H1 (cell line): ENCODE measurements at places on chromosomes 1 and 21.

GRCh38 chr21:20377250-20377649 is 621.0 kb upstream of the NCAM2 start:
- DNase-seq, result no peak

GRCh38 chr1:15657021-15657420 is 27.1 kb upstream of the PLEKHM2 start:
- DNase-seq, result no peak

DNA sequence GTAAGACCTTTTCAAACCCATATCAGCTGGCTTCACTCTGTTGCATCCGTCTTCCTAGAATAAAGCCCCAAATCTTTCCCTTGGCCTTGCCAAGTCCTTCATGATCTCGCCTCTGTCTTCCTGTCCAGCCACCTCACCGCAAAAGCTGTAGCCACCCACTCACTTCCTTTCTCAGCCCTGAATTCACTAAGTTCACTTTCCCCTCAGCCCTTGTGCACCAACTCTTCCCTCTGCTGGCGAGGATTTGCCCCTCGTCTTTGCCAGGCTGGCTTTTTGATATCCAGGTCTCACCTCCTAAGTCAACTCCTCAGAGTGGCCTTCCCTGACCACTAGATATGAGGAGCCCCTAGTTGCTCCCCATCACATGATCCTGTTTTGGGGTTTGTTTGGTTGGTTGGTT is 3.9 kb upstream of the COL16A1 start:
- DNase-seq, result no peak

- no peak for DNase-seq
Measured at GRCh38 chr21:30354308-30355005, 6.1 kb upstream of the KRTAP23-1 start.

- DNase-seq, result no peak
Measured at GRCh38 chr1:204498981-204499380, 4.4 kb upstream of the PIK3C2B start.

GRCh38 chr1:236066828-236067386 is 2.0 kb upstream of the NID1 start:
- DNase-seq, result no peak

DNA sequence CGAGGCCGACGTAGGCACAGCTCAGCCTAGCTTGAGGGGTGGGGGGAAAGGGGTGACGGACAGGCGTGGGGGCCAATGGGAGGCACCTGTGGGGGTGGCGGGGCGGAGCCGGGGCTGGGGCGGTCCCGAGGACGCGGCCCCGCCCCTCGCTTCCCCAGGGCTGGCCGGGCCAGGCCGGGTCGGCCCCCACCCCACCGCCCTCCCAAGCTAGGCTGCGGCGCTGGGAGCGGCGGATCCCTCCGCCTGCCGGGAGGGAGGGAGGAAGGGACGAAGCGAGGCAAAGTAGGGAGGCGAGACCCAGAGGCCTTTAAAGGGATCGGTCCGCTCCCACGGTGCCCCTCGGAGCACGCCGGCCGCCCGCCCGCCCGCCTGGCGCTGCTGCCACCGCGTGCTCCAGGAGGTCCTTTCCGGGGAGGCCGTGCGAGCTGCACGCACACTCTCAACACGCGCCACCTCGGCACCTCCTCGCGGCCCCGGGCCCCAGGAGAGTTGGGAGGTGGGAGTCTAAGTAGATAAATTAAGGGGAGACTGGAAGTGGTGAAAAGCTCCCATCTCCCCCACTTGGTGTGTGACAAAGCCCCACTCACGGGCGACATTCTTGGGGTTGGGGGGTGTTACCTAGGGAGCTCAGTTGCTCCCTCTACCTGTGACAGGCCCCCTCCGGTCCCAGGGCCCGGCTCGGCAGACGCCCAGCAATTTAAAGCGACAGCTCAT is 375 bp upstream of the MEF2D start:
- peak; percentile 96 for DNase-seq

DNA sequence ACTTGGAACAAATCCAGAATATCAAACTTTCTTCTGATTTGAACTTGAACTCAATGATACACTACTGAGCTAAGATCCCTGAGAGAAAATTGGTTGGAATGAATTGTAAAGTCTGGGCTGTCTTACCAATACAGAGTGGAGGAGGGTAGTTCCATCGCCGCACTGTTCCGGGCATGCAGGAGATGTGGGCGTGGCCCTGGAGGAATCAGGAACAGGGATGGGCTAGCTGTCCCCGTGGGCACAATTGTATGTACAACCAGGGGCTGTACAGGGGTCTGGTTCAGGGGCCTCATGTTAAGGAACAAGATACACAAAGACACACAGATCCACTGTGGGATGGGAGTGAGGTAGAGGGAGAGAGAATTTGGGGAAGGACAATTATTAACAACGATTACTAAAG is 144.3 kb downstream of the ZSCAN20 start:
- no peak for DNase-seq

DNA sequence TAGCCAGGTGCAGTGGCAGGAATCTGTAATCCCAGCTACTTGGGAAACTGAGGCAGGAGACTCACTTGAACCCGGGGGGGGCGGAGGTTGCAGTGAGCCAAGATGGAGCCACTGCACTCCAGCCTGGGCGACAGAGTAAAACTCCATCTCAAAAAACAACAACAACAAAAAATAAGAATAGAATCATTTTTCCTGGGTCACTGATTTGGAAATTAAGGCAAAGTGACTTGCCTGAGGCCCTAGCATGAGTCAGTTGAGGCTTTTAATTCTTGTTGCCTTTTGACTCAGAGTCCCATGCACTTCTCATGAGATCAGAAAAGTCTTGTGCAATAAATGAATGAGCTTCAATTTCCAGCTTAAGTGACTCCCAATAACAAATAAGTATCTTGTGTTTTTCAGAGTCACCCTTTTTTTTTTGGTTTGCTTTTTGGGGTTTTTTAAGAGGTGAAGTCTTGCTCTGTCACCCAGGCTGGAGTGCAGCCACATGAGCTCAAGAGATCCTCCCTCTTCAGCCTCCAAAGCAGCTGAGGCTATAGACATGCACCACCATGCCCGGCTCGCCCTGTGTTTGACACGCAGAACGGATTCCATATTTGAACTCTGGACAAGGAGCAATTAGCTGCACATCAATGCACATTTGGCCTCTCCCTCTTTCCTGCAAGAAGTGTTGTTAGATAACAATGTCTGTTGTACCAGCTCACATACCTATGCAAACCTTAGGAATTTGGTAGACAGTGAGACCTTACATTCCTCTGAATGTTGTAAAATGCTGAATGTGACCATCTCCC is 3.4 kb upstream of the PLEKHM2 start:
- DNase-seq, result no peak

- DNase-seq, result no peak
Measured at GRCh38 chr21:17783481-17784179, 35.5 kb downstream of the C21orf91 start.

- no peak for DNase-seq
Measured at GRCh38 chr1:110671361-110671760, 3.4 kb downstream of the KCNA3 start.

DNA sequence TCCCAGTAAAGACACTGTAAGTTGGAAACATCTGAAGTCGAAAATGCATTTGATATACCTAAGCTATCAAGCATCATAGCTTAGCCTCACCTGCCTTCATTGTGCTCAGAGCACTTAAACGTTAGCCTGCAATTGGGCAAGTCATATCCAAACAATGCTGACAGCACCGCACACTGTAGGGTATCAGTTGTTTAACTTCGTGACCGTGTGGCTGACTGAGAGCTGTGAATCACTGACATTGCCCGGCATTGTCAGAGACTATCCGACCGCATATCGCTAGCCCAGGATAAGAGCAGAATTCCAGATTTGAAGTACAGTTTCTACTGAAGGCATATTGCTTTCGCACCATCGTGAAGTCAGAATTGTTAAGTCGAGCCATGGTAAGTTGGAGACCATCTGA is 41.5 kb downstream of the GALNT2 start:
- DNase-seq, result no peak

- no peak for DNase-seq
Measured at GRCh38 chr21:36606983-36607325, 92.0 kb upstream of the SIM2 start.

DNA sequence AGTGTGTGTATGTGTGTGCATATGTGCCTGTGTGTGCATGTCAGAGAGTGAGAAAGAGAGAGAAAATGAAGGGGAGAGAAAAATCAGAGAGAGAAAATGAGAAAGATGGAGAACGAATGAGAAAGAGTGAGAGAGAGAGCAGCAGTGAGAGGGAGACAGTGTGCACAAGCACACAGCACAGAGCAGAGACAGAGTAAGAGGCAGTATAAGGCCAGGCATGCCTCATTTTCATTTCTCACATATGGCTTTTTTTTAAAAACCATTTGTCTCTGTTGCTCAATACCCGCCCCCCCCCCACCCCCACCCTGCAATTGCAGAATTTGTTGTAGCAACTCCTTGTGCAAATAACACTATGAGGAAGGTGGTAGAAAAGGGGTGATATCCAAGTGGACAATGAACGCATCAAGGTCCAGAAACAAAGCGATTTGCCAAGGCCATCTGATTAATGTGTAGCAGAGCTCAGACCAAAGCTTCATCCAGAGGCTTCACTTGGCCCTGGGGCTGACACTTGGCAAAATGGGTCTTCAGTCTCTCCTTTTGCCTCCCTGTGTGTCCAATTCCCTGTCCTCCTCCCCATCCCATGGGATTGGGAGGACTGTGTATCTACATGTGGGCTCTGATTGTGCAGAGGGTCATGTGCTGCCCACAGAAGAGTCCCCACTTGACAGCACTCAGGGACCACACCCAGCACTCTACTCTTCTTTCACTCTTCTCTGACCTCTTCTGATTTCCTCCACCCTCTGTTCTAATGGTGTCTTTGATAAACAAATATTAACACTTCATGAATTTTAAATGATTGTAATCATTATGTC is 38.9 kb upstream of the HSD3B1 start:
- no peak for DNase-seq

DNA sequence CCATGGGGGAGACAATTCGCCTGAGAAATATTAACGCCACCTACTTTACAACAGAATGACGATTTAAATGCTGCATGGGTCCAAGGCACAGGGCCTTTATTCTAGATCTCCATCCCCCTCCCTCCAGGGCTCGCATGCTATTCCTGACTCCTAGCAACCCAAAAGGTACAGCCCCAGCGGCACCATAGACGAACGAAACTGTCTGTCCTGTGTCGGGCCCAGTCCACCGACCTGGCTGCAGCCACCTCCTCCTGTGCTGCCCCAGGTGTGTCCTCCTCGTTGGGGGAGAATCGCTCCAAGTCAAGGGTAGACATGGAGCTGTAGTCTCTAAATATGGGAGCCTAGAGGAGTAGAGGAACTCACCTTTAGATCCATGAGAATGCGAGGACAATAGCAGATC is 196.5 kb downstream of the TOMM20 start:
- DNase-seq, result no peak

GRCh38 chr1:245512980-245513578 is 358.3 kb downstream of the KIF26B start:
- no peak for DNase-seq

DNA sequence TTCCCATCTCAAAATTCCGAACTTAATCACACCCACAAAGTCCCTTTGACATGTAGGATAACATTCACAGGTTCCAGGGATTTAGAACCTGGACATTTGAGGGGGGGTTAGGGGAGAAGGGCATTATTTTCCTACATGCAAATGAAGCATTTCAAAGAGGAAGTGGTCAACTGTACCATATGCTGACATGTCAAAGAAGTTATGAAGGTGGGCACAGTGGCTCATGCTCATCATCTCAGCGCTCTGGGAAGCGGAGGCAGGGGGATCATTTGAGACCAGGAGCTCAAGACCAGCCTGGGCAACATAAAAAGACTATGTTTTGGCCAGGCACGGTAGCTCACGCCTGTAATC is 35.7 kb downstream of the PTP4A2 start:
- no peak for DNase-seq

DNA sequence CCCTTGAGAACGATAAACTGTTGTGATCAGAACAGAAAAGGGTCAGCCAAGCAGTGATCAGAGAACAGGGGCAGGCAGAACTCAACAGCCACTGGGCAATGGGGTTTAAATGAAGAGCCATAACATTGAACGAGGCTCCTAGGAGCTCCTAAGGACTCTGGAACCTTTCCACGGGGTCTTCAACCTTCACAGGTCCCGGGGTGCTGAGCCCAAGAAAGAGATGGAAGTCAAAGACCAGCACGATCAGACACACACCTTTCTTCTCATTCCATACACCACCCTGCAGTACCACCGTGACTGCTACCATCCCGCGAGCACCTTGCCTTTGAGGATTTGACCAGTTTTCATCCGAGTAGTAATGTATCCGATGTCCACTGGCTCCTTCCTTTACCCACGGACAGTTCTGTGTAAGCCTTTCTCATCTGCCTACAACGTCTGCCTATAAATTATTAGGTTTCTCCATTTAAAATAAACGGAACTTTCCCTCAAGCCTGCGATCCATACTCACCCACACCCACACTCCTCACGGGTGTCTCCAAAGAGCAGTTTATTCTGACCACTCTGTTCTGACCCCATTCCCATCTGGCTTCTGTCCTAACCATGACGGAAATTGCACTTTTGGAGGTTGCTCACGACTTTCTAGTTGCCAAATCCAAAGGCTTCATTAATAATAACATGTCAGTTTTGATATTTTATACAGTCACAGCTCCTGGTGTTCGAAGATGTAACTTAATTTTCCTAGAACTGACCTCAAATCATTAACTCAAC is 16.8 kb upstream of the HHAT start:
- no peak for DNase-seq

- DNase-seq, result no peak
Measured at GRCh38 chr1:171433451-171433850, 51.9 kb upstream of the PRRC2C start.
